T-helper 2 cell treated with Interferon-gamma antibody and Interleukin-4, amounts not matched to agents 100 ng/mL and 5 ng/mL, for 36 hours (primary cell): ENCODE measurements at places on chromosomes 1 and 21. TPM values are rescaled to one million over a fixed set of nuclear protein-coding genes. Genes with fewer than 3 reads are reported as not detected.

The CD101 gene
- total RNA-seq: 1.2 and 2.0 TPM in 2 replicates

The LRRC8B gene
- 18.8 and 20.0 TPM in 2 replicates for total RNA-seq

The ERG gene
- total RNA-seq: 0.05 TPM in 1 of 2 replicates, not detected in the other

The LMOD1 gene
- total RNA-seq: not detected in 2 replicates

The SLC6A17 gene
- 0.02 TPM in 2 replicates for total RNA-seq

The HAO2 gene
- not detected in 2 replicates for total RNA-seq

The CELA2B gene
- total RNA-seq: not detected in 2 replicates

The TMEM82 gene
- total RNA-seq: not detected in 2 replicates

The OR14K1 gene
- total RNA-seq: not detected in 2 replicates

The BRDT gene
- total RNA-seq: not detected in 2 replicates

The FALEC gene
- total RNA-seq: not detected in 2 replicates

The TSTD1 gene
- total RNA-seq: 44.5 and 52.1 TPM in 2 replicates

The LEPROT gene
- total RNA-seq: 18.1 and 21.8 TPM in 2 replicates
